ENCODE measurements at places on chromosomes 11 and 22.
A peak's percentile ranks its signal among the peaks of the same experiment; 100 is the strongest.

DNA sequence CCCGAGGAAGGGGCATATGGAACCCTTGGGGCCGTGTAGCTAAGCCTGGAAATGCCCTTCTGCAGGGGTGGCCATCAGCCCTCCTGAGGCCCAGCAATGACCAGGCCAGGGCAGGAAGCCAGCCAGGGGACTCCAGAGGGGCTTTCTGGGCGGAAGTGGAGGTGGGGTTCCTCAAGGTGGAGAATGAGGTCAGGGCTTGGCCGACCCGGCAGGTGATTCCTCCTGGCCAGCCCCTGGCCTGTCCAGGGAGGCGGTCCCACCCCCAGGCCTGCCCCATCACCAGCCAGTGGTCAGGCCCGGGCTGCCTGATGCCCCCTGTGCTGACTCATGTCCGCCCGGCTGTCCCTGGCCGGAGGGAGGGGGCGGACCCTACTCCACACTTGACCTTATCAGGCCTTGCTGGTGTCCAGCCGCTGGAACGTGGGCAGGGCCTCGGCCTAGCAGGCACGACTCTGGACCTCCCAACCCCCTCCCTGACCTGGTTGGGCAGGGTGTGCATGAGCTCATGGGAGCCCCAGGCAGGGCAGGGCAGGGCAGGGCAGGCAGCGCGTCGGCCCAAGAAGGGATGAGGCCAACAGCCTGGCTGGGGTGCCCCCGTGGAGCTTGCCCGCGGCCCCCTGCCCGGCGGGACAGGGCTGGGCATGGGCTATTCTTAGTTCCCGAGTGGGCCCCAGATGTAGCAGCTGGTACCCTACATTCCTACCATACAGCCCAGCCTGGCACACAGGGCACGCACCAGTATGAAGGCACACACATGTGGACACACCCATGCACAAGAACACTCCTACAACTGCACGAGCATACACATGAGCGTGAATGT, 35.9 kb downstream of the RPL3 start:
- no peak overlapping the region for H3K4me3 ChIP-seq
- no peaks in the 10 kb centered on the region for H3K4me1 ChIP-seq

DNA sequence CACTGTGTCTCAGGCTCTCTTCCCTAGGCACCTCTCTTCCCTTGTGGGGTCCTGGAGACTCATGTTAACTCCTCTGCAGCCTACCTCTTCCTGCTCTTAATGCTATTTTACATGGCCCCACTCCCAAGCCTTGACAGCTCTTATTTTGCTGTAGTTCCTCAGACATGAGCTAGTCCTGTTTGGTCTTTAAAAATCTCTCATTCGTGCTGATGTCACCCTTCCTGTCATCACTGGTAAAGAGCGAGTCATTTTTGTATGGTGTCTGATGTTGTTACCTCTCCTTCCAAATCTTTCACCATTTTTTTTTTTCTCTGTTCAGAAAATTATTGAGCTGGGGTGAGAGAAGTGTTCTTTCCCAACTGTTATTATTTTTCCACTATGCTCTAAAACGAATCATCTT, 84.8 kb upstream of the ZBED5 start:
- peaks cover 11% of the 10 kb centered on the region for H3K27me3 ChIP-seq
- no peak overlapping the region for H3K4me3 ChIP-seq
- H3K27ac ChIP-seq = no peak overlapping the region
- no peak for DNase-seq
- no peaks in the 10 kb centered on the region for H3K36me3 ChIP-seq

DNA sequence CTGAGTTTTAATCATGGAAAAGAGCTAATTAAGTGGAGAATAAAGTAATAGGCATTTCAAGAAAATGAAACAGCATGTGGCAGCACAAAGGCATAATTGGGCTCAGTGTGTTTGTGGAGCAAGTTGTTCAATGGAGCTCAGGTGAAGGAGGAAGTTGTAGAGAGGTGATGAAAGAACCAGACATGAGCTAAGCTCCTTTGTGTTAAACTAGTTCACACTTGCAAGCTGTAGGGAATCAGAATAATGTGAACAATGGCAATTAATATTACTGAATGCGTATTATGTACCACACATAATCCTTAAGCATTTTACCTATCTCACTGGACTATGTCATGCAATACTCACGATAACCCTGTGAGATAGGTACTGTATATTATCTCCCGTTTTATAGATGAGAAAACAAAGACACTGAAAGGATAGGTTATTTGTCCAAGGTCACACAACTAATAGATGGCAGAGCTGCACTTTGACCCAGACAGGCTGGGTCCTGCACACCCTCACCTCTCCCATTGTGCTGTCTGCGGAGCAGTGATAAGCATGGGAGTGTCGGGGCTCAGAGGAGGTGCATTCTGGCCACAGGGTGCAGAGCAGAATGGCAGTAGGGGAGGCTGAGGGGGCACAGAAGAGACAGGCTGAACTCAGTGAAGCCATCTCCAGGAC, 8.9 kb downstream of the OLFML1 start:
- no peak overlapping the region for H3K27ac ChIP-seq
- H3K27me3 ChIP-seq = peaks cover 8% of the 10 kb centered on the region
- no peaks in the 10 kb centered on the region for H3K36me3 ChIP-seq

DNA sequence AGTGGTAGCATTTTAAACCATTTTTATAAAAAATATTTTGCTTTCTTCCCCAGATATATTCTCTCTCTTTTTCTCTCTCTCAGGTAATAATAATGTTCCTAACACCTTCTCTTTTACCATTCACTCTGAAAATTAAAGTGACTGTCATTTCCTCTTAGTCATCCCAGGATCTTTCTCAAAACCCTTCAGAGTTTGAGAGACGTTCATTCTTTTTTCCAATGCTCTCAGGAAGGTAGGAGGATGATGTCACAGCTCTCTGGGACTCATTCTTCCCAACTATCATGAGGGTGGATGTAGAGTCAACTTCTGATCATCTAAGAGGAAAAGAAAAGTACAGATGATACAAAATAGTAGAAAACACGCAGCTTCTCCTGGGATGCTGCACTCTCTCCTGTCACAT, 60.2 kb upstream of the CRTAM start:
- peaks cover 56% of the 10 kb centered on the region for H3K36me3 ChIP-seq
- DNase-seq = no peak
- no peaks in the 10 kb centered on the region for H3K27me3 ChIP-seq
- H3K4me1 ChIP-seq = peaks cover 42% of the 10 kb centered on the region

GRCh38 chr11:116515664-116516184, 257.1 kb downstream of the BUD13 start:
- no peaks in the 10 kb centered on the region for H3K36me3 ChIP-seq
- H3K27me3 ChIP-seq = no peaks in the 10 kb centered on the region
- H3K4me1 ChIP-seq = no peaks in the 10 kb centered on the region
- DNase-seq = no peak

GRCh38 chr22:46102159-46102558, 48.2 kb upstream of the PPARA start:
- no peaks in the 10 kb centered on the region for H3K36me3 ChIP-seq
- no peak for DNase-seq
- no peak overlapping the region for H3K27ac ChIP-seq
- no peaks in the 10 kb centered on the region for H3K27me3 ChIP-seq
- no peak overlapping the region for H3K4me3 ChIP-seq

- no peak overlapping the region for H3K27ac ChIP-seq
- no peaks in the 10 kb centered on the region for H3K36me3 ChIP-seq
- DNase-seq = peak; percentile 13
- H3K4me1 ChIP-seq = peaks cover 2% of the 10 kb centered on the region
- H3K27me3 ChIP-seq = peaks cover 8% of the 10 kb centered on the region
- no peak overlapping the region for H3K4me3 ChIP-seq
These were observed 46.9 kb upstream of the TUB start for GRCh38 chr11:8034106-8034585.
